Inflammatory macrophage treated with lipopolysaccharide for 1 hour (primary cell): ENCODE measurements at places on chromosomes 16 and 17.

DNA sequence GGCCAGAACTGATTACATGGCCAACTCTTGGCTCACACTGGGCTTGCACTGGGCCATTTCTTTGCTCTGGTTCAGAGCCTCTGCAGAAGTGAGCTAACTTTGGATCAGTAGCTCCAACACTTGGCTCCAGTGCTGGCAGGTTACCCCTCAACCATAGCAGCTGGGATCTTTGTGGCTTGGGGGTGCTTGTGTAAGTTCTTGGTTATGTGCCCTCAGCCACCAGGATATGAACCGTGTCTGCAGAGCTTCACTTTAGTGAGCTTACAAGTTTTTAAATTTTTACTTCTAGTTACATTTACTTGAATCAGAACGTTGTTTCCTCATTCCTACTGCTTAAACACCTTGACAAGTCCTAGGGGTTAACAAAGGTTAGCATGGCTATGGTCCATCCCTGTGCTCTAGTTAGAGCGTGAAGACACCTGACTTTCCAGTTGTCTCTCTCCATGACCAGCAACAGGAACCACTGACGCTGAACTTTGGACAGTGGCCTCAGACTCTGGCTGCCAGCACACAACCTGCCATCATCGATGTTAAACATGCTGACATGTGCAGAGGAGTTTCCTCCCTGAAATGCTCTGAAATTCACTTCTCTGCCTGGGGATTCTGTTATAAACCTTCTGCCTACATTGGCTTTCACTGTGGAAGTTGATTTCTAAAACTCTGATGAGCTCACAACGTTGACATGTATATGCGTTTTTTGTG lies 4.1 kb downstream of the PDF start:
- DNase-seq: no peak

GRCh38 chr17:47902039-47902744 lies 6.2 kb downstream of the SP2 start:
- no peak for DNase-seq

DNA sequence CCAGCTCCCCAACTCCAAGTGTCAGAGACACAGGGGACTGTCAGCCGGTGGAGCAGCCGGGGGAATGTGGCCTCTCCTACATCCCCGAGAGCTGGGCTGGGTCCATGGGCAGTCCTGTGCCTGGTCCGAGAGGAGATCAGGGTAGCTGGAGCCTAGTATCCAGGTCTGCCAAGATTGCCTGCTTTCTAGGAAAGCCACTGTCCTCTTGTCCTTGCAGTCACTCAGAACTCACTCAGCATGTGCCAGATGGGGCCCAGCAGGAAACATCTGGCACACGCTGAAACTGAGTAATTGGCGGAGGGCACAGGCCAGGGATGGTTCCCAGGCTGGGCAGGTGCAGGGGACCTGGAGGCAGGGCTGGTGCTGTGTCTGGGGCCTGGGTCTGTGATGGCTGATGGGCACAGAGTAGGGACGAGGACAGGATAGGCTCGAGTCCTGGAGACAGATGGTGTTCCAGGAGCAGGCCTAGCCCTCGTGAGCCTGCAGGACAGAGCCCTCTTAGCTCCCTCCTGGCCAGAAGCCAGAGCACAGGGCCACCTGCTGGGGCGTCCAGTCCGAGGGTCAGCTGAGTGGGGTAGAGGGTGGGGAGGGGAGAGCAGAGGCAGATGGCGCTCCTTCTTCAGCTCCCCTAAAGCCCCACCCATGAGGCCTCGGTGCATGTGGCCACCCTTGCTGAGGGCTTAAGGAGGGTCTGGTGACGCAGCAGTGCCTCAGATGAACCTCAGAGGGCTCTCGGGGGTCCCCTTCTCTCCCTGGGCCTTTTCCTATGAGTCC lies 31.1 kb downstream of the ADCY7 start:
- no peak for DNase-seq

DNA sequence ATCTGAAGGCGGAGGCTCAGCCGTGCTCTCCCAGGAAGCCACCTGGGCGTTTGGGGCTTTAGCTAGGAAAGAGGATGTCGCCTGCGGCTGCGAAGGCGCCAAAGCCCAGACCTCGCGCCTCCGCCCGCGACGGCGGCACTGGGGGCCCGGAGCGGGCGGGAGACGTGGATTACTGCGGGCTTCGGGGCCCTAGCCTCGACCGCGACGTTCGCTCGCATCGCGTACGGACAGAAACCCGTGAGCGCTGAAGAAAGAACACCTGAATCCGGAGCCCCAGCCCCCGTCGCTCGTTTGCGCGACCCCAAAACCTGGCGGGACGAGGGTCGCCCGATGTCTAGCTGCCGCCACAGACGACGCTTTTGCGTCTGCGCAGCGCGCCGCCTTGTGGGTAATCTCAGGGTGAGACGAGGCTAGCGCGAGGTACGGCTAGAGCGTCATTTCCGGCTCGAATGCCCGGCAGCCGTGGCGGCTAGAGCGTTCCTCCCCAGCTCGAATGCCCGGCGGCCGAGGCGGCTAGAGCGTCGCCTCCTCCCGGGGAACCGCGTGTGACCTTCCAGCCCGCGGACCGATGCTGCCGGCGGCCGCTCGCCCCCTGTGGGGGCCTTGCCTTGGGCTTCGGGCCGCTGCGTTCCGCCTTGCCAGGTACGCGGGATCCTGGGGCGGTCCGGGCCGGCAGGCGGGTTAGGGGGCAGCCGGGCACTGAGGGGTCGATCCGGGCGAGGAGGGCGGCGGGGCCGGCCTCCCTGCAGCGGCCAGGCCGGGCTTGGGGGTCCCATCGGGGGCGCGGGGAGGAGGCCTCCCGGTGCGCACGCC lies at the start of gene MRPL12:
Gene MRPL12, plus strand, starts transcription at position 434 of the 813 bp plus-strand sequence. Its CDS starts 135 bp downstream, at position 569.
- DNase-seq: peak; percentile 84

DNA sequence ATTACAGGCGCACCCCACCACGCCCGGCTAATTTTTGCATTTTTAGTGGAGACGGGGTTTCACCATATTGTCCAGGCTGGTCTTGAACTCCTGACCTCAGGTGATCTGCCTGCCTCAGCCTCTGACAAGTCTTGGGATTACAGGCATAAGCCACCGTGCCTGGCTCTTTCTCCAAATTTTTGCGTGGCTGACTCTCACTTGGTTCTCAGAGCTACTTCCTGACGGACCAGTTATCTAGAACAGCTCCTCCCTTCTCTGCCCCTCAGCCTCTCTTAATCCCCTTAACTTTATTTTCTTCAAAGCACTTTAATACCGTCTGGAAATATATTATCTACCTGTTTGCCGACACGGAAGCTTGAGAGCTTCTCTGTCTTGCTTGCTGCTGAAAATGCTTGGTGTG lies 4.2 kb downstream of the YPEL2 start:
- no peak for DNase-seq

DNA sequence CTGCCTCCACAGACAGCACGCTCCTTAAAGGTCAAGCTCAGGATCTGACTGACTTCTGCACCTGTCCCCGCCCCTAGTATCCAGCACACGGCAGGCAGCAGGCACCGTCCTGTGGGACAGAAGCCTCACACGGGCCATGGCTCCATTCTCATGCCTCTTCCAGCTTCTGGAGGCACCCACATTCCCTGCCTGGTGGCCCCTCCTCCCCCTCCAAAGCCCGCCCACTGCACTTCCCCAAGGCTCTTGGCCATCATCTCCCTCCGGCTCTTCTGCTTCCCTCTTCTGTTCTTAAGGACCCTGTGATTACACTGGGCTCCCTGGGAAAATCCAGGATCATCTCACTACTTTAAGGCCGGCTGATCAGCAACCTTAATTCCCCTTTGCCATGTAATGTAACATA lies 3.5 kb downstream of the CANT1 start:
- DNase-seq: peak; percentile 76

- DNase-seq: no peak
Measured at GRCh38 chr16:73191660-73192046, 143.7 kb upstream of the ZFHX3 start.

DNA sequence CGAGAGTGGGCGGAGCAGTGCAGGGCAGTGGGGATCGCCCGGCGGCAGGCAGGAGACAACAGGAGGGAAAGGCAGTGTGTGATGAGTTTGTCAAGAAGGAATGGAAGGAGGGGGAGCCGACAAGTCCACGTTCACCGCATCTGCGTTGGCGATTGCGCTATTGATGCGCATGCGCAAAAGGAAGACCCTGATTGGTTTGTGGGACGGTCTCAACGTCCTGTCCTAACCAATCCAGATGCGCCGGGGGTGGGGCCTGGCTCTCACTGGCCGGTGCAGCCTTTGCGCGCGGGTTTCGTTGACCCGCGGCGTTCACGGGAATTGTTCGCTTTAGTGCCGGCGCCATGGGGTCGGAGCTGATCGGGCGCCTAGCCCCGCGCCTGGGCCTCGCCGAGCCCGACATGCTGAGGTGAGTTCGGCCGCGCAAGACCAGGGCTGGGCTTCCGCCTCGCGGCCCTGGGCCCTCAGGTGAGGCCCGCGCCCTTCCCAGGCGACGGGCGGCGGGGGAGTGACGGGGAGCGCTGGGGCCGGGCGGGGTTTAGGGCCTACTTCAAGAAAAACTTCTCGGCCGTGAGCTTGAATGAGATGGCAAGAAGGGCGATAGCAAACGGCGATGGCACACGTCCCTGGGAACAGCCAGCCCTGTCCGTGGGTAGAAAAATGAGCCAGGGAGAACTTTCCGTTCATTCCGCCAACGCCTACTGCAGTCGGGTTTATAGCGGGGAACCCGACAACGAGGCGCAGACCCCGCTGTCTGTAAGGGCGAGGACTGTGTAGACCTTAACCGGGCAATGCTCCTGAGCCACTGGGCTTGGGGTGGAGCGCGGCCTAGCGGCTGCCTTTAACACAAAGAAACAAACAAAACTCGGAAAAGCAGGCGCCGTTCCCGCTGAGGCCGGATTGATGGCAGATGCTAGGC lies at the start of gene ORC6:
Gene ORC6, plus strand, starts transcription at position 295 of the 916 bp plus-strand sequence. Its CDS starts 47 bp downstream, at position 342.
- DNase-seq: peak; percentile 95

DNA sequence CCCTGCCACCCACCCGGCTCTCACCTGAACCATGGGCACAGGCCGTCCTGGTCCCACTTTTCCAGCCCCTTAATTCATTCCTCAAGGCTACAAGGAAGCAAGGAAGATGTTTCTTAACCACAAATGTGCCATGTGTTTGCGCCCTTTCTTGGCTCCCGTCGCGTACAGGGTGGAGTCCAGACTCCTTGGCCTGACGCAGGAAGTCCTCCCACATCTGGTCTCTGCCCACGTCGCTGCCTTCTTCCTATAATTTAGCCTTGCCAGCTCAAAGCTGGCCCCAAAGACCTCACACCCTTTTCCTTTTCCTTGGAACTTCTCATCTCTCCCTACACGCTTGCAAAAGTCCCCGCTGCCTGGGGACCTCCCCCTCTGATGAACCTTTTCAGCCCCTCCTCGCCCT lies 38.8 kb upstream of the BHLHA9 start:
- peak; percentile 96 for DNase-seq

DNA sequence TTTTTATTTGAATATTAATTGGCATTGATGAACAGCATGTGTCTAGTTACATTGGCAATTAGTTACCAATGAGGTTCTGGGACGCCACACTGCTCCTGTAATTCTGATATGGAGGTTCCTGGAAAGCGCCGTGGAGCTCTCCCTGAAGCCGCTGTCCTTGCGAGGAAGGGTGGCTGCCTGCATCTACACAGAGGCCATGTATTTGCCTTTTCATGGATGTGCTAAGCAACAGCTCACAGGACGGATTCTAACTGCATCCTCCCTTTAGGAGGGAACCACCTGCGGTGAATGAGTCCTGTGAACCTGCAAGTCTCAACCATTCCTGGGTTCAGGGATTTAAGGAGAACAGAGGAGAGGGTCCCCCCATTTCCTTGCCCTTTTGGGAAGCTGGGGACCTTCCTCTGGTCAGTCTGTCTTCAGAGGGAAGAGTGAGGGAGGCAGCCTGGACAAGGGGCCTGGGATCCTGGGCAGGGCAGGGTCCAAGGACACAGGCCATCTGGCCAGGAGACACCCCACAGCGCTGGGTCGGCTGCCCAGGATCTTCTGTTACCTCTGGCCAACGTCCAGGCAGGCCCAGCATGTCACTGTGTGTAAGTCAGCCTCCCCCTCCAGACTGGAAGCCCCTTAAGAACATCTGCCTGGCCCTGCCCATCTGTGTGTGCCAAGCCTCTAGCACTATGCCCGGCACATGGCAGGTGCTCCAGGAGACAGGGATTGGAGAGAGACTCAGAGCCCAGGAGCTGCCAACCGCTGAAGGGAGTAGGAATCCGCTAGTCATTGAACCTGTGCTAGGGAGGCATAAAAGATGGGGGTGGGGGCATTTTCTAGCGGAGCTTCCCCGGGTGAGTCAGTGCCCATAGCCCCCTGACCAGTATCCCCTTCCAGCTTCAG lies 314.1 kb upstream of the TNRC6C start:
- no peak for DNase-seq
